ENCODE measurements at places on chromosomes 1 and 21. TPM values are rescaled to one million over a fixed set of nuclear protein-coding genes. Genes with fewer than 3 reads are reported as not detected.
A peak's percentile ranks its signal among the peaks of the same experiment; 100 is the strongest.

The CR1L gene
- not detected for total RNA-seq

The SOX13 gene
- 2.8 TPM for total RNA-seq

The SUSD4 gene
- total RNA-seq, result 4.1 TPM

The PLCH2 gene
- total RNA-seq, result 0.21 TPM

The ACTA1 gene
- 1,702 TPM for total RNA-seq

The CYB5RL gene
- 7.2 TPM for total RNA-seq

DNA sequence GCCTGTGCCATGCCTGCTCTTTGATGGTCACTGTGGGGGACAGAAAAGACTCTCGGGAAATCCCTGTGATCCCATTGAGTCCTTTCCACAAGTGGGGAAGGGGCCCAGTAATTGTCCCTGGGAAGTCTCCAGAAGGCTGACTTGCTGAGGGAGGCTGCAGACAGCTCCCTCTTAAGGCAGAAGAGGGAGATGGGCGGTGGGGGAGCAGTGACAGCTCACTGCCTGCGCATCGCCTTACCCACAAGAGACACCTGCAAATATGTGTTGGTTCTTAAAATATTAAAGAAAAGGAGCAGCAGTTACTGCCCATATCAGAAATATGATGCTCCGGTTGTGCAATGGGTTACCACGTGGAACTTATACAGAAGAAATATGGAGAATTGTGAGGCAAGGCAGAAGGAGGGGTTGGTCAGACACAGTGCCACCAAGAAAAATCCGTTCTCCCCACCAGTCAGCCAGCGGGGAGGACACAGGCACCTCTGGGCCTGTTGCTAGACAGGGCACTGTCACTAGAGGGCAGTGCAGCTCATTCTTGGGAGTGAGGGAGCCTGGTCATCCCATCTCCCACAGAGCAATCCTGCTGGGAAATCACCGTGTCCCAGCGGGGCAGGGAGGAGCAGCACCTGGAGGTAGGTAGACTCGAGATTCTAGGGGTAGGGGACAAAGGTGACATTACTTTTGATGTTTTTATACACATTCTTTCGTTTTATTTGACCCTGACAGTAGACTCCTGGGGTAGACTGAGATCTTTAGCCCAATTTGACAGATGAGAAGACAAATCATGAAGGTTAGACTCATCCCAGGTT, 6.9 kb upstream of the CAMK1G start:
- peak; percentile 83 for DNase-seq

DNA sequence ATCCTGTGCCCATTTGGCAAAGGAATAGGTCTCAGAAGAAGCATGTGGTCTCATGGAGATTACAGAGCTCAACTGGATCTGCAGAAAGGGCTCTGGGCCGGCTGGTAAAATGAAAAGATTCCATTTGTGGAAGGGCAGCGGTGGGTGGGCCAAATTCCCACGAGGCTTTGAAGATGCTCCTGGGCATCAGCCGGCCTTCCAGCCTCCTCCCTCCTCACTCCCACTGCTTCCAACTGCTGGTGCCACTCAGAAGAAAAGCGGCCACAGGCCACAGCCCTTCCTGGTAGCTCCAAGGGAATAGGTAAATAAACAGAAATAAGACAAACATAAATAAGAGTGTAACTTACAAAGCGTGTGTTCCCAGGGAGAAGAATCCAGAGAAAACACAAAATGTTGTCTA, 136.3 kb upstream of the SLC44A3 start:
- peak; percentile 64 for DNase-seq

DNA sequence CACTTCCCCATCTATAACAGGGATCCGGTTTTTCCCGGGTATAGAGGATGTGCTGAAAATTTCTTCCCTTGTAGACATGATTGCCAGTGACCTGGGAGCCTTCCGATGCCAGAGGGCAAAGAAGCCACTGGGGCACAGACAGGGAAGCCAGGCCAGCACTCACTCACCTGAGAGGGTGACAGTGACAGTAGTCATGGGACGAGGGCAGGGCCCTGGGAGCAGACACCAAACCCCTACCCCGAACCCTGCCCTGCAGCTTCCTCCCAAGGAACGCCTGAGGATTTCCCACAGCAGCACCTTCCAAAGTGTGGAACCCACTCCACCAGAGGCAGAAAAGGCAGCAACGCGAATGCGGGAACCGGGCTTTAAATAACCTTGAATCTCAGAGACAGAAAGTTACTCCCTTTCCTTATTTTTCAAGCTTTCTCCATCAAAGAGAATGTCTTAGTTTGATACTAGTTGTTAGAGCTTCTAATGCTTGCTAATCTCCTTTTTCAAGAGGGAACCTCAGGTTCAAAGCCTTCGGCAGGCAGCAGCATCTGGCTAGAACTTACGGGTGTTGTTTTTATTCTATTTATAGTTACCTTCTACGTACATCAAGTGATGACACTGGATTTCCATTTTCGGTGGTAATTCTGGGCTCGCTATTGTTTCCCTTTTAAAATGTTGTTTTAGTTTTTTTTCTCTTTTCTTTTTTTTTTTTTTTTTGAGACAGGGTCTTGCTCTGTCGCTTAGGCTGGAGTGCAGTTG, 2.8 kb downstream of the DDOST start:
- no peak for DNase-seq

DNA sequence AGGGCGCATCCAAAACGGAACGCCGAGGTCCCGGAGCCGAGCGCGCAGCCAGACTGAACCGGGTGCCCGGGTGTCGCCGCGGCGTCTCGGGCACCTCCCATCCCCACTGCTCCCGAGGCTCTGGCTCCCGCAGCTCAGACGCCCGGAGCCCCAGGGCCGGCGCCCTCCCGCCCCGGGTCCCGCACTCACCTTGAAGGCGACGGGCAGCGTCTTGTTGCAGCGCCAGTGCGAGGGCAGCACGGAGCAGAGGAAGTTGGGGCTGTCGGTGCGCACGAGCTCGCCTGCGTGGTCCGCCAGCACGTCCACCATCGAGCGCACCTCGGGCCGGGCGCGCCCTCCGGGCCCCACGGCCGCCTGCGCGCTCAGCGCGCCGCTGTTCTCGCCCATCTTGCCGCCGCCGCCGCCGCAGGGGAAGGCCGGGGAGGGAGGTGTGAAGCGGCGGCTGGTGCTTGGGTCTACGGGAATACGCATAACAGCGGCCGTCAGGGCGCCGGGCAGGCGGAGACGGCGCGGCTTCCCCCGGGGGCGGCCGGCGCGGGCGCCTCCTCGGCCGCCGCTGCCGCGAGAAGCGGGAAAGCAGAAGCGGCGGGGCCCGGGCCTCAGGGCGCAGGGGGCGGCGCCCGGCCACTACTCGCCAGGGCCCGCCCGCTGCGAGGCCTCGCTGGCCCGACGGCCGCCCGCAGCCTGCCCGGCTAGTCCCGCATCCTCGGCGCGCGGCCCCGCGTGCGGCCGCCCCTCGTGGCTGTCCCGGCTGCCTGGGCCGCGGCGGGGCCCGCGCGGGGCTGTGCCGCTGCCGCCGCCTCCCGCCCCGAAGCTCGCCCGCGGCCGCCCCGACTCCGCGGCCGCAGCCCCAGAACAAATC, 447 bp downstream of the RUNX3 start:
- no peak for DNase-seq

GRCh38 chr21:17428980-17429379, 83.9 kb upstream of the CXADR start:
- DNase-seq, result no peak

DNA sequence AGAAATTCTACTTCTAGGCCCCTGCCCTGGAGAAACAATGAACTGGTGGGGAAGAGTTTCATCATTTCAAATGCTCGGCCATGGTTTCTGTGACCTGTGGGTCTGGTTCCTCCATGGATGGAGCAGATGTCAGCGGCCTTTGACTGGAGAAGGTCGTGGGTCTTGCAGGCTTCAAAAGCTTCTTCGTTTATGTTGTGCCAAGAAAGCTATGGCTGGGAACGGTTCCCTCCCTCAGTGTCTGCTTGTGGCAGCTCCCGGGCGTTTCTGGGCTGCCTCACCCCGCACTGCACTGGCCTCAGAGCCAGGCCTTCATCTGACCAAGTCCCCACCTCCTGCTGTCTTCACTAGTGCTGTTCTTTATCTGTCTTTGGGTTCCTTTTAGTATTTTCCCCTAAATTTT, 46.4 kb upstream of the POFUT2 start:
- no peak for DNase-seq

- no peak for DNase-seq
Measured at GRCh38 chr1:236013330-236013729, 51.6 kb downstream of the NID1 start.

- no peak for DNase-seq
Measured at GRCh38 chr1:209714338-209714737, 9.7 kb downstream of the HSD11B1 start.

DNA sequence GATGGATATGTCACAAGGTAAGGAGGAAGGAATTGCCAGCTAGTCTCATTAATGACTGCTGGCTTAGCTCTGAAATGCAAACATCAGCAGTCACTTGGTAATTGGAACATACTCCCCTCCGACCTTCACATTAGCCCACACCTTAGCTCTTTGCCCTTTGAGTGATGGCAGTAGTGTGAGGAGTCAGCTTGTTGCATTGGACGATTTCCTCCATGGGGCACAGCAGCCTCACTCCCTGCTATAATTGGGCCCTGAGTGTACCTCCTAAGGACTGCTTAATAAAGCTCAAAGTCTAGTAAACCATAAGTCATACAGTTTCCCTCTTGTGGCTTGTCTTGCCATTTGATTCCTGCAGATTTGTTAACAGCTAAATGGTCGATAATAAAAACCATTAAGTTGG, 19.4 kb downstream of the METTL13 start:
- no peak for DNase-seq

- DNase-seq, result no peak
Measured at GRCh38 chr1:2212274-2212531, 15.9 kb upstream of the SKI start.

GRCh38 chr1:14514739-14515138, 83.7 kb upstream of the KAZN start:
- no peak for DNase-seq

DNA sequence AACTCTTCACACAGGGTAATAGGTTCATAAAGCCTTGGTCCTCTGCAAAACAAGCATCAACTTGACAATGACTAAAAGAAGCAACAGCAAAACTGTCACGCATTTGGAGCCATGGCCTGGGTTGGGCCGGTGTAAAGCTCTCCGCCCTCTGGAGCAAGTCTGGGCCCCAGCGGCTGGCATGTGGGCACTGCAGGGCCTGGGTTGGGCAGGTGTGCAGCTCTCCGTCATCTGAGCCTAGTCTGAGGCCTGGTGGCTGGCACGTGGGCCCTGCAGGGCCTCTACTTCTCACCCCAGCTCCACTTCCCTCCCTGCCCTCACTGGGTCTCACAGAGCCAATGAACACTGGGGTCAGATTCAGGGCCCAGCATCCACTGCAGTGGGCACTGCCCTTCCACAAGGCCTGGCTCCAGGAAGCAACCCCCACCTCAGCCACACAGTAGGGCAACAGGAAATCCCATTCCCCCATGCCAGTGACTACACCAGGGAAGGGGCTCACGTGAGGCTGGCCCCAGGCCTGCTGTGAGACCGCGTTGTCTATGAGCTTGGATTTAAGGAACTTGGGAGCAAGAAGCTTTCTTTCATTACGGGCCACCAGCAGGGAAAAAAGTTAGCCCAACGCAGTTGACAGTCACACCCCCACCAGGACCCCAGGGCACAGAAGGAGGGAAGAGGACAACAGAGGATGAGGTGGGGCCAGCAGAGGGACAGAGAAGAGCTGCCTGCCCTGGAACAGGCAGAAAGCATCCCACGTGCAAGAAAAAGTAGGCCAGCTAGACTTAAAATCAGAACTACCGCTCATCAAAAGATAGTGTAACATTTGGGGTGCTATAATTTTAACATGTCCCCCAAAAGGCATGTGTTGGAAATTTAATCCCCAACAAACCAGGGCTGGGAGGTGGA, 52.7 kb downstream of the NPHP4 start:
- DNase-seq, result peak; percentile 63

DNA sequence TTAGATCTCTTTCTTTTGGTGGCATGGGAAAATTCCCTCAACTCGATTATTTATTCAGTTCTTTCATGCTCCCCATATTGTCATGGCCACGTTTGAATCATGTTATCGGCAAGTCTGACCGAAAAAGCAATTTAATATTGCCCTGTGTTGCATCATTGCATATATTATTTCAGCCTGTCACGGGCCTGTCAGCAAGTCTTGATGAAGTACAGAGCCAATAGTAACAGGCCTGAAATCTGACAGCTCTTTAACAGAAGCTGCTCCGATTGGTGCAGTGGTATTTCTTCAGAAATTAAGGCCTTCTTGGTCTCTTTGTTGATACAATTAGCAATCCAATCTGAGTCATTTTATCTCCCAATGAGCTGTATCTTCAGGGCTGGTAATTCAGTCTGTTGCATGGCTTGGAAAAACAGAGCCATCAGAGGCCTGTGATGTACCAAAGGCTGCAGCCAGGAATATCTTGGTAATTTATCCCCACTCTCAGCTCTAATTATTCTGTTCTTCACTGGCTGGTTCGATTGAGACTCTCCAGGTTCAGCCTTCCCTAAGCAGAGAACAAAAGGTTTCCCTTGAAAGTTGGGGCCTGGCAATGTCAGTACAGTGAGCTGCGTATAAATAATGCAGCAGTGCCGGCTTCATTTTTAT, 149.5 kb downstream of the FGGY start:
- DNase-seq, result peak; percentile 59

DNA sequence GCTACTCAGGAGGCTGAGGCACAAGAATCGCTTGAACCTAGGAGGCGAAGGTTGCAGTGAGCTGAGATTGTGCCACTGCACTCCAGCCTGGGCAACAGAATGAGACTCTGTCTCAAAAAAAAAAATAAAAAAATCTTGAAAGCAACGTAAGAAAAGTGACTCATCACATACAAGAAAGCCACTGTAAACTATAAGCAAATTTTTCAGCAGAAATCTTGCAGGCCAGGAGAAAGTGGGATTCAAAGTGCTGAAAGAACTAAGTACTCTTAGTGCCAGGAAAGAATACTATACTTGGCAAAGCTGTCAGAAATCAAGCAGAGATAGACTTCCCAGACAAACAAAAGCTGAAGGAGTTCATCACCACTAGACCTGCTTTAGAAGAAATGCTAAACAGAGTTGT, 4.4 kb upstream of the HMGN1 start:
- DNase-seq, result no peak

Data from myocyte (in vitro differentiated cells).